ENCODE measurements at places on chromosomes 16 and 17.

GRCh38 chr16:54453871-54454270, 167.3 kb upstream of the IRX3 start:
- DNase-seq: no peak

DNA sequence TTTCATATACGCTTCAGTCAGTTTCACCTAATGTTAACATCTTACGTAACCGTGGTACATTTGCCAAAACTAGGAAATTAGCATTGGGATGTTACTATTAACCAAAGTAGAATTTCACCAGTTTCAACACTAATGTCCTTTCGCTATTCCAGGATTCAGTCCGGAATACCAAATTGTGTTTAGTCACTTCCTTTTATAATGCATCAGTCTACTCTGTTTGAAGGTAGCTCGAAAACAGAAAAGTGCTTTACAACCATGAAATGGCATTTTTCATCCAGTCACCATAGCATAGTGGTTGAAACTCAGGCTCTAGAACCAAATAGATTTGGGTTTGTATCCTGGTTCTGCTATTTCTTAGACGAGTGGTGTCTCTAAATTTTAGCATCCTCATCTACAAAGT, 29.4 kb downstream of the AP2B1 start:
- DNase-seq: no peak

- DNase-seq: no peak
These were observed 56.6 kb downstream of the MYOCD start for GRCh38 chr17:12722282-12722681.

- no peak for DNase-seq
These were observed at the start of gene DNAH3 for GRCh38 chr16:21150375-21151001. Gene DNAH3, minus strand, starts transcription at chr16:21150846. Its CDS starts 527 bp downstream, at chr16:21150319.

DNA sequence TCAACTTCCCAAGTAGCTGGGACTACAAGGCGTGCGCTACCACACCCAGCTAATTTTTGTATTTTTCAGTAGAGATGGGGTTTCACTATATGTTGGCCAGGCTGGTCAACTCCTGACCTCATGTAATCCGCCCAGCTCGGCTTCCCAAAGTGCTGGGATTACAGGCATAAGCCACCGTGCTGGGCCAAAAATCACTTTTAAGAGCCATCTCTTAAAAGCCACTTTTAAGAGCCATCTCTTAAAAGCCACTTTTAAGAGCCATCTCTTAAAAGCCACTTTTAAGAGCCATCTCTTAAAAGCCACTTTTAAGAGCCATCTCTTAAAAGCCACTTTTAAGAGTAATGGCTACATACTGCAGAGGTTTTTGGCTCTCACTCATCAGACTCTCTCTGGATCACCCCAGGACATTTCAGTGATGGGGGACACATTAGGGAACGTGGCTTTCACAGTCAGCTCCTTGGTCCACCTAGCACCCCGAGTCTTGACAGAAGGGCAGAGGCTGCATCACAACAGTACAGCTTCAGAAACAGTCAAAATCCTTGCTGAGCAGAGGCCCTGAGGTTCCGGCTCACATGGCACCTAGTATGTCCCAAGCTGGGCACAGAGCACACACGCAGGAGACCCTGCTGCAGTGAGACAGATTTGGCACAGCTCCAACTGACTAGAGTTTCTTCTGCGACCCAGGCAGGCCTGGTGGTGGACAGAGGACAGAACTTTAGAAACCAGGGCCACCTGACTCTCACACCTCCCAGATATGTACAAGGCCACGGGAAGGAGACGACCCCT, 23.6 kb downstream of the RANBP10 start:
- no peak for DNase-seq

DNA sequence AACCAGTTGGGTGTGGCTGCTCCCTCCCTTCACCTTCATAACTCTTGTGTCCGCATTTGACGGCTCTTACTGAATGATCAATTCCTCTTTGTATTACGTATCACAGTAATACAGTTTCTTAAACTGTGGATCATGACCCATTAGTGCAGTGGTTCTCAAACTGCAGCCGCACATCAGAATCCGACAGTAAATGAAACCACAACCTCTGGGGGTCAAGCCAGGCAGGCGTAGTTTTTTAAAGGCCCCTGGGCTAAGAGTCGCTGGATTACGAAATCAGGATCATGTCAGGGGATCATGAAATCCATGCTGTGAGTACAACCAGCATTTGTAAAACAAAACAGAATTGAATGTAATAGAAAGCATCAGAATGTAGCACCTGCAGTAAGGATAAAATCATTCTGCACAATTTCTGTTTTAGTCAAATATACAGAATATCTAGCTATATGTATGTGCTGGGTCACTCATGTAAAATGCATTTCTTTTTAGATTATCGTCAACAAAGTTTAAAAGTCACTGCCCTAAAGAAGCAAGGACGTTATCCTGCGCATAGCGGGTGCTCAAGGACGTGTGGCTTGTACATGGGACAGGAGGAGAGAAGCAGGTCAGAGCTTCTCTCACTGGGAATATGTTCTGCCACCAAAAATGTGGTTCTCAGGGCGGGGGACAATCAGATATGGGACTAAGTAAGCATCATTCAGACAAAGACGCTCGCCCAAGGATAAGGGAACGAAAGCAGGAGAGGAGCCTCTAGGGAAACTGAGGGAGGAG, 113.1 kb downstream of the ZFHX3 start:
- DNase-seq: no peak

DNA sequence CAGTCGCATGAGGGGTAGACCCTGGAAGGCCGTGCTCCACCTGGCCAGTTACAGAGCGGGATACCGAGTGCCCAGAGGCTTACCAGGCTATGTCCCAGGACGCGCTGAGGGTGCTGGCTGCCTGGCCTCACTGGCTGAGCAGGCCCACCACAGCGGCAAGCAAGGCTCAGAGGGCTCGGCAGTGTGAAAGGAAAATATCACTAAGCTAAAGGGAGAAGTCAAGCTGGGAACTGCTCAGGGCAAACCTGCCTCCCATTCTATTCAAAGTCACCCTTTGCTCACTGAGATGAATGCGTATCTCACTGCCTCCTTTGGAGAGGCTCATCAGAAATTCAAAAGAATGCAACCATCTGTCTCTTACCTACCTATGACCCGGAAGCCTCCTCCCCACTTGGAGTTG, 37.4 kb downstream of the CCDC57 start:
- no peak for DNase-seq

DNA sequence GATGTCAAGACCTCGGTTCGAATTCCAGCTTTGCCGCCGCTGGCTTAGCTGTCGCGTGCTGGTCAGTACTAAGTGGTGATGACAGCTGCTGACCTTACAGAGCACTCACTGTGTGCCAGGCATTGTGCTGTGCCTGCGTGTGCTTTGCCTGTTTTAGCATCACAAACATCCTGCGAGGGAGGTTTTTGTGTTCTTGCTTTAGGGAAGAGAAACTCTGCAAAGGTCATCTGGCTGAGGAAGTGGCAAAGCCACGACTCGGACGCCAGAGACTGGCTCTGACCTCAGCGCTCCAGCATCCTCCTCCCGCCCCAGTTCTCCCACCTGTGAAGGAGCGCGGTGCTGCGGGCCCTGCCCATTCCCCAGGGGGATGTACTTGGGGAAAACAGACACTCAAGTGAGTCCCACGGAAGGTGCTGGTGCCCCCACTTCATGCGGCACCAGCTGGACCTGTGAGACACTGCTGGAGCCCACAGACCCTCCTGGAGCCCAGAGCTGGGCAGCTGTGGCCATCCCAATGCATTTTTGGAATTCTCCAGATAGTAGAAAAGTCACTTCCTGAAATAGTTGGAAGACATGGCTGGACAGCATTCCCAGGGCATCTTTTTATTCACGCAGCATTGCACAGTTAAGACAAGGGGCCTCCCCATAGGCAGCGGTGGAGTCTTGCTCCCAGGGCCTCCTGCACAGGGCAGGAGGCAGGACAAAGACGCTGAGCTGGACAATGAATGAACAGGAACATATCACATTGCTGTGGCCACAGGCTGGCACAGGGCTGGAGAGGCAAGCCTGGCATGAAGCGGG, 20.0 kb upstream of the HERPUD1 start:
- DNase-seq: no peak

GRCh38 chr17:50699410-50699809, 8.3 kb downstream of the ANKRD40 start:
- no peak for DNase-seq

- DNase-seq: no peak
These were observed 38.4 kb upstream of the STAC2 start for GRCh38 chr17:39264119-39264518.

GRCh38 chr17:76442341-76443338, 10.3 kb downstream of the UBE2O start:
- DNase-seq: no peak

- DNase-seq: no peak
These were observed 38.4 kb downstream of the CENPV start for GRCh38 chr17:16314859-16315258.

DNA sequence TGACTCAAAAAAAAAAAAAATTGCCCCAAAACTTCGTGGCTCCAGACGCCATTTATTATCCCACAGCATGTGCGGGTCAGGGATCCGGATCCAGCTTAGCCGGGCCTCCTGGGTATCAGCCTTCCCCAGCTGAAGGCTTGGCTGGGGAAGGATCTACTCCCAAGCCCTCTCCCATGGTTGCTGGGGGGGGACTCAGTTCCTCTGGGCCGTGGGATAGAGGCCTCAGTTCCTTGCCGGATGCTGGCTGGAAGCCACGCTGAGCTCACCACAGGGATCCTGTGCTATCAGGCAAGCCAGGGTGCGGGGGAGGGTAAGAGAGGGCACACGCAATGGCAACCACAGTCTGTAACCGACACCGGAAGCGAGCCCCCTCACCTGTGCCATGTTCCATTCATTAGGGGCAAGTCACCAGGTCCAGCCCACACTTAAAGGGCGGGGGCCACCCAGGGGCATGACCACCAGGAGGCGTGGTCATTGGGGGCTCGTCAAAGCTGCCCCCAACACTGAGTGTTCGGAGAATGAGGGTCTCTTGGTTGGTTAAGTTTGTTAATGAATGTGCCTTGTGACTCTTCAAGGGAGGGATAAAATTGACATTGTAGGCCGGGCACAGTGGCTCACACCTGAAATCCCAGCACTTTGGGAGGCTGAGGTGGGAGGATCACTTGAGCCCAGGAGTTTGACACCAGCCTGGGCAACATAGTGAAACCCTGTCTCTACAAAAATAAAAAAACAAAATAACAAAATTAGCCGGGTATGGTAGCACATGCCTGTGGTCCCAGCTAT, 210.0 kb upstream of the GSE1 start:
- DNase-seq: no peak

- no peak for DNase-seq
These were observed 322.2 kb downstream of the CDH13 start for GRCh38 chr16:82949016-82949415.

DNA sequence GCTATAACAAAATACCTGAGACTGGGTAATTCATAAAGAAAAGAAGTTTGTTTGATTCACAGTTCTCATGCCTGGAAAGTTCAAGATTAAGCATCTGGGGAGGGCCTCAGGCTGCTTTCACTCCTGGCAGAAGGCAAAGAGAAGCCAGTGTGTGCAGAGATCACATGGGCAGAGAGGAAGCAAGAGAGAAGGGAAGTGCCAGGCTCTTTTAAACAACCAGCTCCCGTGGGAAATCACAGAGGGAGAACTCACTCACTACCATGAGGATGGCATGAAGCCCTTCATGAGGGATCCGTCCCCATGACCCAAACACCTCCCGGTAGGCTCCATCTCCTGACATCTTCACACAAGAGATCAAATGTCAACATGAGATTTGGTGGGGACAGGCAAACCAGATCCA, 501.6 kb downstream of the MAF start:
- no peak for DNase-seq

DNA sequence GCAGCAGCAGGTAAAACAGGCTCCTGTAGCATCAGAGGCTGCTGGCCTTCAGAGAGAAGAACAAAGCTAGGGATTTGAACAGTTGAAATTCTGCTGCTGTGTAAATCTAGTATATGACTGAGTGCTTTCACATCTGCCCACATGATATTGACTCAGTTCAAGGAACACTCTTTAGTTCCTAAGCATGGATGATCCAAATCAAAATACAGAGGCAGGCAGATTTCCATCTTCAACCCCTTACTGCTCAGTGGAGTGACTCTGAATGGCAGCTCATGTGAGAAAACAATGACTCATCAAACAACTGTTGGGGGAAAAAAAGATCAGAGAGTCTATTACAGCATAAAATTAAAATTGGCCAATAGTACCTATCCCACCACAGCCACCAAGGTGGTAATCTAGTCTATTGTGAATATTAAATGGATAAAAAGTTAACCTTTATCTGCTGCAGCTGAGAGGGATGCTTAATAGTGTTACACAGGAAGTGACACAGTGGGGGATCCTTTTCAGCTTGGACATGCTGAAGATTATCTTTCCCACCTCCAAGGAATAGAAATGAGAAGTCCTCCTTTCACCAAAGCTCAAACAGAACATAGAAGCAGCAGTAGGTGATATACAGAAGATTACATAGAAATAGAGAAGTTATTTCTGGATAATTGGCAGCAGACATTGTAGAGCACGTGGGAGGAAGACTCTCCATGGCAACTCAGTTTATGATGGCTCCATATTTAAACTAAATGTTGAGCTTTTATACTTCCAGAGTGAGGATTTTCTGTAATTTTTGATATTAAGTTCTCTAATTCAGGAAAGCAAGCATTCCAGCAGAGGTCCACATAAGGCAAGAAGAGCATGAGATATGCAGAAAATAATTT, 239.7 kb upstream of the ERCC4 start:
- DNase-seq: no peak

DNA sequence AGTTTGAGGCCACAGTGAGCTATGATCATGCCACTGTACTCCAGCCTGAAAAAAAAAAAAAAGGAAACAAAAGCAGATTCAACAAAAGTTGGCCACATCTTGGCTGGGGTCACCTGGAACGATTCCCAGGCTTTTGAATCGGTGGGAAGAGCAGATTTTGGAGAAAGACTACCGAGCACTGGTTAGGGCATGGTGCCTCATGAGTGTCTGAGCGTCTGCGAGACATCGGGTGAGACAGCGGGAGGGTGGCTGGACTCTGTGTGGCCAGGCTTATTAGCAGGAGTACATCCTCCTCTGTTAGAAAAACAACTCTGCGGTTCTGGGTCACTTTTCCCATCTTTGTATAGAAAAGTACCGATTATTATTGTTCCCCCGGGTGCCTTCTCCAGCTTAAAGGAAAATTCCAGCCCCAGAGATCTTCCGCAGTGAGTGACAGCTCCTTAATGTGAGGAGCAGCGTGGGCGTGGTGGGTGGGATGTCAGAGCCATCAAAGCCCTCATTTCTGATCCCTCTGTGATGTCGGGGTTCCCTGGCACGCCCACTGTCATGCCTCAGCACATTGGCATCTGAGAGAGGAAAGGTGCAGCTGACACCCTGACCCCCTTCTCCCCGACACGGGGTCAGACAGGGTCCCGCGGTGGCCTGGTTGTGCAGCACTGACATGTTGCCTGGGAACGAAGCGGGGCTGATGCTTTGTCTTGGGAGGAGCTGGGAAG, 6.9 kb downstream of the RGS9 start:
- DNase-seq: peak; percentile 4

- DNase-seq: no peak
These were observed 222.8 kb upstream of the SDK2 start for GRCh38 chr17:73867056-73867455.

DNA sequence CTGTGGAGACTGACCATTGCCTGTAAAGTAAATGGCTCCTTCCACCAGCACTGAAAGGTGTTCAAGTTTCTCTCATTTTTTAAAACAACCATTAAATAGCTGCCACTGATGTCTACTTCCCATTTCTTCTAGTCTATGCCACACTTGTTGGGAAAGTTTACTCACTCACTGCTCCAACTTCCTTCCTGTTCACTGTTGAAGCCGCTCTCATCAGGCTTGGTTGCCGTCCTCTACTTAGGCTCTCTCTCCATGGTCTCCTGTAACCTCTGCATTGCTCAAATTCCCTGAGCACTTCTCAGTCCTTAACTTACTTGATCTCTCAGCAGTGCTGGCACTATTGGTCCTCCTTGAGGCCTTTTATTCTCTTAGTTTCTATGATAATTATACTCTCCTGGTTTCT, 32.4 kb downstream of the SNX11 start:
- DNase-seq: no peak

GRCh38 chr16:25838724-25839186, 147.0 kb downstream of the HS3ST4 start:
- peak; percentile 22 for DNase-seq
